Activated T-helper 1 cell treated with anti-CD3 and anti-CD28 coated beads, Interleukin-12 subunit alpha, Interleukin-12 subunit beta, Interleukin-2, Interleukin-4 antibody, amounts not matched to agents 30 ng/mL and 10 ng/mL and 1 ng/mL, durations not matched to agents 14 hours and 24 hours and 36 hours (primary cell): ENCODE measurements at places on chromosomes 1 and 21. TPM values are rescaled to one million over a fixed set of nuclear protein-coding genes. Genes with fewer than 3 reads are reported as not detected.

GRCh38 chr1:86207323-86207722 lies 50.8 kb upstream of the COL24A1 start:
- no peaks in the 10 kb centered on the region for H3K4me1 ChIP-seq
- no peak for DNase-seq
- no peaks in the 10 kb centered on the region for H3K36me3 ChIP-seq
- H3K4me3 ChIP-seq: no peak overlapping the region
- H3K27ac ChIP-seq: no peak overlapping the region

Gene CCDC17
- 2.5 and 2.8 TPM in 2 replicates for total RNA-seq

Gene LPAR3
- total RNA-seq: 0.34 and 0.47 TPM in 2 replicates

GRCh38 chr1:75430526-75430925 lies 180.4 kb downstream of the SLC44A5 start:
- no peaks in the 10 kb centered on the region for H3K36me3 ChIP-seq
- no peaks in the 10 kb centered on the region for H3K4me1 ChIP-seq
- no peak overlapping the region for H3K27ac ChIP-seq
- H3K27me3 ChIP-seq: no peaks in the 10 kb centered on the region

Gene PAQR7
- total RNA-seq: 5.8 and 6.1 TPM in 2 replicates

- H3K27ac ChIP-seq: no peak overlapping the region
- no peak for DNase-seq
These were observed 126.9 kb downstream of the LRIG2 start for GRCh38 chr1:113199760-113200455.

Gene TSTD1
- total RNA-seq: 40.5 and 43.3 TPM in 2 replicates

DNA sequence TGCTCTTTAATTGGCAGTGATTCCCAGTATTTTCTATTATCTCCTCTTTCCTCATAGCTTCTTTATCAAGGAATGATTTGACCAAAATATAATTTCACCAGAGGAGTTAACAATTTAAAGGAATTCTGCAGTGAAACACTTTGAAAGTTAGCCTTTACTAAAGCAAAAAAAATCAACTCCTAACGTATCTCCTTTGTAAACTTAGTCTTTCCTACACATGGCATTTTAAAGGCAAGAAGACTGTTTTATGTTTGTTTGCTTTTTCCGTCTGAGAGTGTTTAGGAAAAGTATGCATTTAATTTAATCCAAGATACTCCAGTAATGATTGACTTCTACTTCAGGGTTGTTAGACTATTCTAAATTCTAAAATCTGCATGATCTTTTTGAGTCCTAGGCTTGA lies 15.9 kb downstream of the ATP6V1G3 start:
- H3K27ac ChIP-seq: peak overlapping the region; percentile 42
- no peaks in the 10 kb centered on the region for H3K36me3 ChIP-seq
- peaks cover 56% of the 10 kb centered on the region for H3K4me1 ChIP-seq
- peak overlapping the region; percentile 35 for H3K4me3 ChIP-seq
- no peak for DNase-seq

DNA sequence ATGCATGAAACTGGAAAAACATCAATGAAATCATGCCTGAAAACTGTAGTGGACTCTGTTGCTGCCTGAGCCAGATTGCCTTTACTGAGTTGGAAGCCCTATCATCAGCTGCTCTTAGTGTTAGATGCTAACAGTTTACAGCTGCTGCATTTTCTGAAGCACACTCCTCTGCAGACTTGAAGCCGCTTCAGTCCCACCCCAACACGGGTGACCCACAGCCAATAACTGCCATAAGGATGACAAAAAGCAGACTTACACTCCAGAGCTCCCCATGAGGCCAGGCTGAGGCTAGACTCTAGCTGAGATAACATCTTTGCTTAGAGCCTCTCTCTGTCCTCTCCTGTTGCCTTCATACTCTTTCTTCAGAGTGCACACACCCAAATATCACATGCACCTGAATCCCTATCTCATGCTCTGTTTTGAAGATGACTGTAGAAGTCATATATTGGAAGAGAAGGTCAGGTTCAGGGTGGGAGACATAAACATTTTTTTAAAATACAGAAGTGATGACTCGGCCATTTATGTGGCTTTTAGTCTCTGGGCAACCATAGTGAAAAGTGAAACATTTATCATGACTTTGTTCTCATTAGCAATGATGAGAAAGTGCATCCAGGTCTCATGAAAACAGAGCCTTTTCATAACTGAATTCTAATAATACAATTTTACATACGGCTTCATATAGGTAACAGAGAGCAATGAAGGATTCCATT lies 161.0 kb downstream of the KCNK2 start:
- H3K27ac ChIP-seq: no peak overlapping the region
- no peaks in the 10 kb centered on the region for H3K27me3 ChIP-seq
- DNase-seq: no peak
- H3K36me3 ChIP-seq: no peaks in the 10 kb centered on the region
- no peak overlapping the region for H3K4me3 ChIP-seq

- no peak for DNase-seq
- H3K4me1 ChIP-seq: no peaks in the 10 kb centered on the region
- H3K36me3 ChIP-seq: no peaks in the 10 kb centered on the region
- no peak overlapping the region for H3K27ac ChIP-seq
These were observed 37.0 kb upstream of the KCNA10 start for GRCh38 chr1:110555807-110556470.

Gene PYHIN1
- total RNA-seq: 19.5 and 19.9 TPM in 2 replicates

Gene NEXN
- total RNA-seq: 0.24 and 0.31 TPM in 2 replicates

GRCh38 chr1:66607458-66607857 lies 73.5 kb downstream of the SGIP1 start:
- no peak overlapping the region for H3K4me3 ChIP-seq
- no peak overlapping the region for H3K27ac ChIP-seq
- H3K36me3 ChIP-seq: no peaks in the 10 kb centered on the region
- H3K27me3 ChIP-seq: peaks cover 7% of the 10 kb centered on the region
- no peak for DNase-seq
- no peaks in the 10 kb centered on the region for H3K4me1 ChIP-seq

Gene GUCA2B
- total RNA-seq: not detected in 2 replicates

DNA sequence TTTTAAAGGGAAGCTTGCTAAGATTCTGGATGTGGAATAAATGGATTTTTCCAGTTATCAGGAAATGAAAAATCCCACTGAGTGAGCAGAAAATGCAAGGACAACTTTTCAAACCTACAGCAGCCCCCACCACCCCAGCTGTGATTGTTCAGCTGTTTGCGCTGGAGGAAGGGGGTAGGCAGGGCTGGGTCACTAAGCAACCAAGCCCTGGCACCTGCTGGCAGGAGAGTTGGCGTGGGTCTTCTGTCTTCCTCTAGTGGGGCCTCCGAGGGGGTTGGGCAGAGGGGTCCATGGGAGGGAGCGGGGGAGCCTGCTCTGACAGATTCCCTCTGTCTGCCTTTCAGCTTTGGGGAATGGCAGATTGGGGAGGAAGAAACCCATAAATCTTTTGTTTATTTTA lies 45.3 kb downstream of the EIF2D start:
- no peak for DNase-seq
- peaks cover 100% of the 10 kb centered on the region for H3K4me1 ChIP-seq
- H3K27me3 ChIP-seq: peaks cover 2% of the 10 kb centered on the region
- H3K36me3 ChIP-seq: peaks cover 79% of the 10 kb centered on the region

DNA sequence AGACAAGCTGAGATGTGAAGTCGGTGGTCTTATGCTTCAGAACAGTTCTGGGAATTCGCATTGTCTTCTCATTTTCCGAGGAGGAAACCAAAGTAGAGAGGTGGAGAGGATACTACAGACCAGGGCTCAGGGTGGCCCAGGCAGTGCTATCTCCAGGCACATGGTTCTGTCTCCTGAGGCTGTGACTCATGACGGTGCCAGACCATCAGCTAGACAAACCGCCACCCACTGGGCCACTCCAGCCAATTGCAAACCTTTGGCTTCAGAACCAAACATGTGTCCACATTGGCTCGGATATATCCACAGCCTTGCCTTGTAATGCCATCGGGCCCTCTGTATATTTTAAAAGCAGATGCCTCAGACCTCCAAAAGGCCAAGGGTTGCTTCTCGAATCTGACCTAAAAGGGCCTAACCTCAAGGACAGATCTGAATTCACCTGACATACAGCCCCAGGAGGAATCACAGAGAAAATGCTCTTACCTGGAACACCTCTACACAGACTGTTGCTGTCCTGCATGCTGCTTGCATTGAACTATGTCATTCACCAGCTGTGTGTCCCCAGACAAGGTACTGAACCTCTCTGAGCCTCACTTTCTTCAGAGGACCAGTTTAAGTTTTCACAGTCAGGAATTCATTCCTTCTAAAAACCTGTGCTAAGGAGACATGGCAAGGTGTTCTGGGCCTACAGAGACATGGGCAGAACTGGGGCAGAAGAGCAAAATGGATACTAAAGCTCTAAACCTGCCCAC lies 224.9 kb upstream of the JUN start:
- peaks cover 6% of the 10 kb centered on the region for H3K36me3 ChIP-seq
- H3K4me1 ChIP-seq: peaks cover 89% of the 10 kb centered on the region
- no peaks in the 10 kb centered on the region for H3K27me3 ChIP-seq
- DNase-seq: no peak
- peak overlapping the region; percentile 52 for H3K4me3 ChIP-seq
